ENCODE measurements at places on chromosomes 1 and 21. TPM values are rescaled to one million over a fixed set of nuclear protein-coding genes. Genes with fewer than 3 reads are reported as not detected.

- DNase-seq: no peak
These were observed 1.9 kb upstream of the GBP4 start for GRCh38 chr1:89200663-89201062.

The MAP7D1 gene
- 31.7 TPM for total RNA-seq

The SPAG17 gene
- total RNA-seq: 4.2 TPM

DNA sequence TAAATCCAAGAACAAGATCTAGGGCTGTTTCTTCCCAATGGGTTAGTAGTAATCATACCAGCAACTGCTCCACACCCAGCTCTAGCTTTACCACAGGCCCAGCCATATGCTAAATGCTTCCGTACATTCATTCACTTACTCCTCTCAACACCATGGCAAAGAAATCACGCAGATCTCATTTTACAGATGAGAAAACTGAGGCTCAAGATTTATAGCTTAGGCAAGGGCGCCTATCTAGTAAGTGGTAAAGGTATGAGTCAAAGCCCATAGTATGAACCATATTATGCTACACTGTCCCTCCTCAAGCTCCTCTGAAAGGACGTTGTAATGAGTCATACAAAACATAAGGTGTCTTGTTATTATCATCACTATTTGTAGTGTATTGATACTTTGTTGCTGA, 82.2 kb downstream of the NIBAN1 start:
- DNase-seq: no peak

The EXTL1 gene
- 2.3 TPM for total RNA-seq

GRCh38 chr1:2460996-2461751, 14.9 kb upstream of the PLCH2 start:
- no peak for DNase-seq

DNA sequence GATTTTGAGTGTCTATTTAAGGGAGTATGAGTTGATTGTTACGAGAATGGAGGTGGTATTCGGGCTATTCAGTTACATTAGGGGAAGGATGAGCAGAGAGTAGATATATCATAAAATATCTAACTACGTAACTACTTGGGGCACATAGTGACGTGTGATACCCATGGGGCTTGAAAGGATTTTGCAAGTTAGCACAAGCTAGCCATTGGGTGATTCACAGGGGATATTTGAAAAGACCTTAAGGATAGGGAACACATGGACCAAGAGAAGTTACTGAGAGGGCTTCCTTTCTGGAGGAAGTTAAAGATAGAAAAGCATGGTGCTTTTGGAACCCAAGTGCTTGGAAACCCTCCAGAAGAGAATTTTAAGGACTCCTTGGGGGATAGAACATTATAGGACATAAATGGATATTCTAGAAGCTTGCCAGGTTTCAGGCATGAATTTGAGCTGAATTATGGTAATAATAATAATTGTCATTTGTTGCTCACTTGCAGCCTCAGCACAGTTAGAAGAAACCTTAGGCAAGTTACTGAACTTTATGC, 5.4 kb downstream of the DISP1 start:
- DNase-seq: no peak

The TMEM125 gene
- total RNA-seq: 0.32 TPM

The SELP gene
- 13.1 TPM for total RNA-seq

DNA sequence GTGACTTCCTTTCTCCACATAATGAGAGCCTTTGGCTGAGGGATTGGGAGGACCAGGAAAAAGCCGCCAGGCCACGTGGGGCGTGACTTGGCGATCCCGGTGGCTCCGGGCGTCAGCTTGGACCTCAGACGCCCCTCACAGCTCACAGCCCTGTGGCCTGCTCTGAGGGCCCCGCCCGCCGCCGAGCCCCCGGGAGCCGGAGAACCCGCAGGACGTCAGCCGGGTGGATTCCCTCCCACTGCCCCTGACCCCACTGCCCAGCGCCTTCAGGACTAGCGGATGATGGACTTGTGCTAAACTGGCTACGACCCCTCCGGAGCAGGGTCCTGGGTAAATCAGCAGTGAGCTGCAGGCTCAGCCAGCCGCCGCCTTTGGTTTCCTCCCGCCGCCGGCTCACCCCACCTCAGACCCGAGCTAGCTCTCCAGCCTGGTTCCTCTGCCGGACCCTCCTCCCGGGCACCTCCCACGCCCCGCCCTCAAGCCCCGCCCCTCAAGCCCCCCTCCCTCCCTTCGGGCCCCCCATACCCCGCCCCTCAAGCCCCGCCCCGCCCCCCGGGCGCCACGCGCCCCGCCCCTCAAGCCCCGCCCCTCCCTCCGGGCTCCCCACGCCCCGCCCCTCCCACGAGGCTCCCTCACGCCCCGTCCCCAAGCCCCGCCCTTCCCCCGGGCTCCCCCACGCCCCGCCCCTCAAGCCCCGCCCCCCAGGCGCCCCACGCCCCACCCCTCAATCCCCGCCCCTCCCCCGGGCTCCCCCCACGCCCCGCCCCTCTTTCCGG, 10.0 kb upstream of the FAAP20 start:
- DNase-seq: no peak

- no peak for DNase-seq
These were observed 335.0 kb upstream of the GREM2 start for GRCh38 chr1:240946926-240947325.

- no peak for DNase-seq
These were observed 22.9 kb downstream of the MEGF6 start for GRCh38 chr1:3588395-3588794.

GRCh38 chr21:27772816-27773215, 805.9 kb upstream of the ADAMTS5 start:
- DNase-seq: no peak

DNA sequence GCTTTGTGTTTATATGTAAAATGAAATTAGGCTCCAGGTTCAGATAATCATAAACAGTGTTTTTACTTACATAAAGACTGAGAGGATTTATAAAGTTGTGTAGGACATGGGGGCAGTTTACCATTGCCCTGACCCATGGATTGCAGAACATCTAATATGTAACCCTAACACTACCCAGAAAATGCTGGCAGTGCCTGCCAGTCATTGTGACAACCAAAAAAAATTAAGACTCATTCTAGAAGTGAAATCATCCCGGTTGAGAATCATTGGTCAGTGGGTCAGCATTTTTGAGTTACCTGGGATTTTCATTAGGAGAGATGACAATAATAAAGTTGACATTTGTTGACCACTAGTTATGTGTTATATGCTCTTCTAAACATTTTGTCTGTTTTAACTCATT, 31.2 kb upstream of the THEM4 start:
- no peak for DNase-seq

GRCh38 chr21:8998946-8999681, 1522.3 kb upstream of the TPTE start:
- no peak for DNase-seq

The KANK4 gene
- 6.2 TPM for total RNA-seq

The MATN1 gene
- total RNA-seq: 0.85 TPM

DNA sequence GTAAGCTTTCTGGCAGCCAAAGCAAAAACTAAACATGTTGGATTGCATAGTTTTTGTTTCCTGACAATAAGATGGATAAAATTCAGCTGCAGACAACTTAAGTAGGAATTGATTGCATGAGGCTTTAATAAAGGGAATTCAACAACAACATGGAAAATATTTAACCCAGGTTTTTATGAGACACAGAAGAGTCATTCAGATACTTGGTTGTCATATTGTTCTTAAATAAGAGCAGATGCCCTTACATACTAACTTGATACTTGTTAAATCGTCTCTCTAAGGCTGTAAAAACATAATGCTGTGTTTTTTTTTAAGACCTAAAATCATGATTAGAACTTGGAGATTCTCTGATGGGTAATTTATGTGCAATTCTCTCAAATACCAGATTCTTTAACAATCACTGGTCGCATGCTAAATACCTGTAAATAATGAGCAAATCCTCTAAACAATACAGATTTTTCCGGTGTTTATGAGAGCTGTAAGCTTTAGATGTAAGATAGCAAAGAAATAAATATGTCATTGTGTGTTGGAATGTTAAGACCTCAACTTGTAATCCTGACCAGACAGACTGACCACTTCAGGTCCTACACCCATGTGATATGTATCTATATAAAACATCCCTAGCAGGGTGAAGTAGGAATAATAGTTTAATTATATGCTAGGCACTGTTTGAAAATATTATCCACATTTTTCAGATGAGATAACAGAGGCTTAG, 37.8 kb upstream of the CD34 start:
- DNase-seq: no peak

DNA sequence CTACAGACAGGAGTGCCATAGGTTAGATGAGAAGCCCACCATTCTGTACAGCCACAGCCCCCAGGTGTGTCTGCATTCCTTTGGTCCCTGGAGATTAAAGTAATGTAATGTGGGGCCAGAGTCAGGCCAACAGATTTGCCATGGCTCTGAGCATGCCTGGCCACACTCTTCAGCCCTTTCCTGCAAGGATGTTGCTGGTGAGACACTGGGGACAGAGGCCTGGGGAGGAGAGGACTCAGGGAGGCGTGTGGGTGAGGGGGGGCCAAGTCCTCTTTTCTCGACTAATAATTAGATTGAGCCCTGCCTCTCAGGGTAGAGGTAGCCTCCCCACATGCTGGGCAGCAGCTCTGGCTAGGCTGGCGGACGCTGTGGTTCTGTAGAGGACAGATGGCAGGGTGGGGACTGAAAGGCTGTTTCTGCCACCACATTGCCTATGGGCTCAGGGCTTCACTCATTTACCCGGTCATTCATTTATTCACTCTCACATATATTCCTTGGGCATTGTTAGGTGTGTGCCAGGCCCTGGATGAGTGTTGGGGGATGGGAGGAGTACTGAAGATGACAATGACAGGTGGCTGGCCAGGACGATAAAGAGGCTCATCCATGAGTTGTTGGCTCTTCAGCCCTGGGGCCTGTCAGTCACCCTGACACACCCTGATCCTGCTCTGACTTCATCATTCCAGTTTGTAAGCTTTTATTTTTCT, 7.1 kb upstream of the PRCC start:
- DNase-seq: no peak

DNA sequence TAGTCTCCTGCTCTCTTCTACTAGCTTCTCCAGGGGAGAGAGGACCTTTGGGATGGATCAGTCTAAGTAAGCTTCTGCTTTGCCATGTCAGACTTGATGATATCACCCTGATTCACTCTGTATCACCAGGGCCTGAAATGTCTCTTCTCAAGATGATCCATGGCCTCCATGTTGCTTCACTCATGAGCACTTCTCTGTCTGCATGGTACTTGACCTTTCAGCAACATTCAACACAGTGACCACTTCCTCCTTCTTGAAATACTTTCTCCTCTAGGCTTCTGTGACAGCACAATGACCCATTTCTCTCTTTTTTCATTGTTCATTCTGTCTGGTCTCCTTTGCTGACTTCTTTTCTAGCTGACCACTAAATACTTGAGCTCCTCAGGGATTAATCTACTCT, 35.3 kb upstream of the NGF start:
- no peak for DNase-seq

GRCh38 chr1:55140546-55140983, 74.6 kb downstream of the USP24 start:
- peak; percentile 73 for DNase-seq

DNA sequence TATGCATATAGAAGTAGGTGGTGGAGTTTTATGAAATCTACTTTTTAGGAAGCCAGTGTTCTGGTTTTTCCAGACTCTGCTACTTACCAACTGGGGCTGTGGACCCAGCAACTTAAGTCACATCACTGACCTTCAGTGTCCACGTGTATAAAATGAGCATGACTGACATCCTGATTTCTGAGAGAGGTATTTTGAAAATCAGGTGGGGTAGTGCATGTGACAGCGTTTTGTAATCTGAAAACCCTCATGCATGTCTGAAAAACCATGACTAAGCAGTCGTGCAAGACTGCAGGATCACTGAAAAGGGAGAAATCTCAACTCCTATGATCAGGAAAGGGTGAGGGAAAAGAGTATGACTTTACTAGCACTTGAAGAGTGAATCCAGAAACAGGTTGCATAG, 26.1 kb downstream of the CR1L start:
- DNase-seq: no peak

GRCh38 chr1:183080406-183080805, 57.2 kb downstream of the LAMC1 start:
- DNase-seq: no peak

- DNase-seq: no peak
These were observed 50.6 kb downstream of the BEND5 start for GRCh38 chr1:48726139-48726538.

DNA sequence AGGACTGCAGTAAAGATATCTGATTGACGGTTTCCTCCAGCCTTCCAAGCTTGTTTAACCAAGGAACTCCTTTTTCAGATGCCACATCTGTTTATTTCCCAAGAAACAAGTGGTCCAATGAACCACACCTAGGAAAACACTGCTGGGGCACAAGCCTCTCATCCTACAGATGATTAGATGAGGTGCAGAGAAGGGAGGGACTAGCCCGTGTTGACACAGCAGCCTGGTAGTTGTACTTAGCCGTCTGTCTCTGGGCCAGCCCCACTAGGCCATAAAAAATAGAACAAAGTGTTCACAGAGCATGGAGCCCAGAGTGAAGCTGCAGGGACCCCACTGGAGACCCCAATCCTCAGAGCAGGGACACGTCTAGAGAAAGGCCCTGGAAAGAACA, 32.1 kb downstream of the LRP8 start:
- DNase-seq: no peak

- no peak for DNase-seq
These were observed 692.0 kb upstream of the NR5A2 start for GRCh38 chr1:199335496-199335895.

DNA sequence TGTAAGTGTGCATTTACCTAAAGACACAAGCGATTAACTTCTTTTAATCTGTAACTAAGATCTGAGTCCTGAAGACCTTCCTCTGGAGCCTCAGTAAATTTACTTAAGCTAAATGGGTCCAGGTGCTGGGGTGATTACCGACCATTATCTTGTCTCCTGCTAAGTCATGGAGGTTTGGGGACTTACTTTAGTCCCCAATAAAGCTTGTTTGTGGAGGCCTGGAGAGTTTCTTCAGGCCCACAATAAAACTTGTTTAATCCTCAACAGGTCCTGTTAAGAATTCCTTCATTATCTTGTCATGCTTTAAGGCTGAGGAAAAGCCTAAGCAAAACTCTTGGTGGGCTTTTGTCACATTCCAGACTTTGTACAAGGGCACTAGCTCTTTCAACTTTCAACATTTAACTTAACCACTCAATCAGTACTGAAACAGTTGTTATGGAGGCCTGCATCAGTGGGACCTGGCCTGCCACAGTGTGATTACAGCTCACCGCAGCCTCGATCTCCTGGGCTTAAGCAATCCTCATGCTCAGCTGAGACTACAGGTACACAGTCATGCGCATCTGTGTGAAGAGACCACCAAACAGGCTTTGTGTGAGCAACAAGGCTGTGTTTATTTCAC, 84.0 kb downstream of the FMO4 start:
- DNase-seq: no peak

GRCh38 chr1:96059736-96060135, 661.8 kb upstream of the PTBP2 start:
- no peak for DNase-seq

DNA sequence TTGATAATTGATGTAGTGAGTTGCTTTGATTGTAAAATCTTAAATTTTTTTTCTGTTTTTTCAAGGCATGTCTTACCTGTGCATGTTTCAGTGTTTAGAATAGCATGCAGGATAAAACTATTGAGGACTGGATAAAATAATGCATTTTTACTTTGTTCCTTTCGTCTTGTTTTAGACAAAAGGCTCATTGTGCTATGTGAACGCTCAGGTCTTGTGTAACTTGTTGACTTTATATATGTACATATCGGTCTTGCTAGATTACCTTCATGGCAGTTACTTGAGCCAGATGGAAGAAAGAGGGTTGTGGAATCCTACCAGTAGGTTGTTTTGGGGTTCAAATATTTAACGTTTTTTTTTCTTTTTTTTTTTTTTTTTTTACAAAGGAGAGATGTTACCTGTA, 7.0 kb downstream of the NFIA start:
- no peak for DNase-seq

The PLPPR4 gene
- total RNA-seq: 23.8 TPM
